Smooth muscle cell of the coronary artery (primary cell): ENCODE measurements at places on chromosomes 2 and 18. TPM values are rescaled to one million over a fixed set of nuclear protein-coding genes. Genes with fewer than 3 reads are reported as not detected.

POTEC gene
- 0.12 TPM in 1 of 2 replicates, not detected in the other for total RNA-seq

SLC4A3 gene
- total RNA-seq = 1.7 and 2.1 TPM in 2 replicates

ZNF2 gene
- total RNA-seq = 7.6 and 7.9 TPM in 2 replicates

RAB6D gene
- under 0.01 TPM in 1 of 2 replicates, not detected in the other for total RNA-seq

RIT2 gene
- total RNA-seq = not detected in 2 replicates

FEV gene
- not detected in 2 replicates for total RNA-seq

ABCB11 gene
- total RNA-seq = not detected in 2 replicates

CD8A gene
- total RNA-seq = not detected in 2 replicates

NCKAP5 gene
- 1.4 and 1.7 TPM in 2 replicates for total RNA-seq

IL36A gene
- total RNA-seq = not detected in 2 replicates

SAG gene
- not detected in 2 replicates for total RNA-seq

SLC16A14 gene
- total RNA-seq = 0.47 and 3.2 TPM in 2 replicates

NAT8 gene
- total RNA-seq = not detected in 2 replicates
